ENCODE measurements at places on chromosomes 4 and X.

DNA sequence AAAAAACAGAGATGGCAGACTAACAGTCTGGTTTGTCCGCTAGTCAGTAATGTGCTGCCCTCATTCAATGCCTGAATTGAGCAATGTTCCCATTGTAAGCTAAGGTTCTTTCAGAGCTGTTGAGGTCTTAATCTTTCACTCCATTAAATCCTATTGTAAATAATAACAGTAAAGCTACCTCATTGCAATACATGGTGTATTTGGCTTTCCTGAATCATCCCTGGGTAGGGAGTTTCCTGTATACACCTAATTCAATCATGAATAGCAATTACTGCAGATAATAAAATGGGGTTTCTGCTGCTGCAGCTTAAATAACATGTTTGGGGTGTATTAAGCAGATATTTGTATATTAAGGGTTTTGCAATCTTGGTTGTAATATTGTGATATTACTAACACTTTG, 1100.2 kb upstream of the INTU start:
- no peak for DNase-seq

GRCh38 chr4:67632492-67632891, 68.5 kb downstream of the UBA6 start:
- no peak for DNase-seq

DNA sequence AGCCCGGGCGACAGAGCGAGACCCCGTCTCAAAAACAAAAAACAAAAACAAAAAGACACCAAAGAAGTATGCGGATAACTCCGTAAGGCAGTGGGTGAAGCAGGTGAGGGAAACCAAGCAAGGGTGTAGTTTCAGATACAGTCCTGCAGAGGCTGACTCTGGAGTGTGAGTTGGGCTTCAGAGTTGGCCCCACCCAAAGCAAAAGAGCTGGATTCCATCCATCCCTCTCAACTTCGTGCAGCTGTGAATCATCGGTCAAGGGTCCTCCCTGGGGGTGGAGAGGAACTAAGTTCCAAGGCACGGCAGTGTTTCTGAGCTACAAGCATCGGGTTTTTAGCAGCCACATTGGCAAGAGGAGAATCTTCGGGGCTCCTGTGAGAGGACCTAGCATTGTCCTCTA, 43.9 kb upstream of the FAM9A start:
- no peak for DNase-seq

DNA sequence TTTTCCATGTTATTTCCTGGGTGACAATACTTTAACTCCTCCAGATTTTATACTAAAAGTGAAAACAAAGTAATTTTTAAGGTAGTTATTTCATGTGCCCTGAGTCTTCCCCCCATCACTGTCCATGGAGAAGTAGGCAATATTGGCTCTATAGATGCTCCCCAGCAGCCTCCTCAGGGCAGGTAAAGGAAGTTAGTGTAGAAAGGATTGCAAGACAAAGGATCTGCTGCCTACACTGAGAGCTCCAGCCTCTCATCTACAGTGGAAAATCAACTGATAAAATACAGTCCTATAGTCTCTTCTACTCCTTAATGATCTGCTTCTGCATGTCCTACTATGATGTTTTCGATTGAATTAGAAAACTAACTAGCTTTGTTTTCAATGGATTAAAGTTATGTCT, 8.5 kb downstream of the POU3F4 start:
- no peak for DNase-seq

GRCh38 chr4:6362896-6363295, 93.2 kb downstream of the WFS1 start:
- DNase-seq = no peak

- DNase-seq = no peak
These were observed 75.6 kb downstream of the REPS2 start for GRCh38 chrX:17021851-17022604.

DNA sequence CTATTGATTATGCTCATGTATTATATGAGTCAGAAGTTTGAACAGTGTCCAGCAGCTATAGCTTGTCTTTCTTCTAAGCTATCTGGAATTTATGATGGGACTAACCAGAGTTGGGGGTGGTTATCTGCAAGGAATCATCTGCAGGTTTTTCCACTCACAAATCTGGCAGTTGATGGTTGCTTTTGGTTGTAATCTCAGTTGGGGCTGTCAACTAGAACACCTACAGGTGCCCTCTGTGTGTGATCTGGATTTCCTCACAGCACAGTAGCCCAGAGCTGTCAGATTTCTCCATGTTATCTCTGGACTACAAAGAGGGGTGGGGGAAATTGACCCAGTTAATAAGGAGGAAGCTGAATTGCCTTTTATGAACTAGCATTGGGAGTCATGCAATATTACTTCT, 51.4 kb upstream of the MAP9 start:
- DNase-seq = no peak

DNA sequence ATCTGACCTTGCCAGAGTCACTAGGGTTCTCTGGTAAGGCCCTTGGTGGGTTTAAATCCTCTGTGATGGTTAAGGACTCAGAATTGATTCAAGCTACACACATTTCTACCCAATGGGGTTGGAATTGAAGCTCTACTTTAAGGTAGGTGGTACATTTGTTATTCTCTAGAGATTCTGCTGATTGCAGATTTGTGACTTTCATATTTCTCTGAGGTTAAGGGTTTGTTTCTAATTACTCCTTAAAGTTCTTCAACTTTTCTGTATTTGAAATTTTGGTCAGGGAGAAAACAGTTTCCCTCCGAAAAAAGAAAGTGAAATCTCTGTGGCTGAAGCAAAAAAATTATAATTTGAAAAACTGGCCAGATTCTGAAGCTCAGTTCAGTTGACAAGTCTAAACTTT, 25.8 kb upstream of the USP46 start:
- DNase-seq = no peak

GRCh38 chrX:85992811-85993229, 54.5 kb downstream of the CHM start:
- DNase-seq = no peak

DNA sequence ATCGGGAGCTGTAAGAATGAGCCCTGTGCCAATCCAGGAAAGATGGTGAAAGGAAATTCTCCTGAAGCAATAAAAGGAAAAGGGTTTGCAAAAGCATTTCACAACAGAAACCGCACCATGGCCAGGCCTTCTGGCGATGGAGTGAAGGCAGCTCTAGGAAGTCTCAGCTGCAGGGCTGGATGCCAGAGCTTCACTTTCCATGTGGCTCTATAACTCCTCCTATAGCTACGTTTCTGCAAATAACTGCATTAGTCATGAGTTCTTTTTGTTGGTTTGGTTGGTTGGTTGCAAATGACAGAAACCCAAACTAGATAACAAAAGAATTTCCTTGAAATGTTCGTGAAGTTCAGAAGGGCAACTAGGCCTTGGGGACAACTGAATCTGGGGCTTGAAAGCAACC, 84.6 kb downstream of the RELL1 start:
- no peak for DNase-seq

GRCh38 chrX:109889289-109890006, 113.5 kb upstream of the TMEM164 start:
- DNase-seq = no peak

DNA sequence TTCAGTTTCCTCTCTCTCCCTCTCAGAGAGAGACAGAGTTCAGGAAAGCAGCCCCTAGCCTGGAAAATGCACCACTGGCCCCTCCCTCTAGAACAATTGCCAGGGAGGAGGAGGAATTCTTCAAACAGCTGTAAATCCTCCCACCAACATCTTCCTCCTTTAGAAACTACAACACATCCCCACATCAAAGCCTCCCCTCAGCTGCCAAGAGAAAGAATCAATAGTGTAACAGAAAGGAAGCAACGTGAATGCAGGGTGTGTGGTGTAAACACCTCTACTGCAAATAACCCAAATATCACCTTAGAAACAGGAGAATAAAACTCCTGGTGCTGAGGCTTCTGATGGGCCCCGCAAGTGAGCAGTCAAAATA, 249.9 kb upstream of the GATB start:
- DNase-seq = no peak

- DNase-seq = no peak
These were observed 241.7 kb upstream of the BMP3 start for GRCh38 chr4:80788798-80789197.

GRCh38 chr4:81486502-81486901, 14.8 kb upstream of the RASGEF1B start:
- no peak for DNase-seq

- DNase-seq = no peak
These were observed 213.8 kb upstream of the PACRGL start for GRCh38 chr4:20486433-20486832.

GRCh38 chr4:2482693-2483092, 13.8 kb downstream of the RNF4 start:
- peak; percentile 70 for DNase-seq

DNA sequence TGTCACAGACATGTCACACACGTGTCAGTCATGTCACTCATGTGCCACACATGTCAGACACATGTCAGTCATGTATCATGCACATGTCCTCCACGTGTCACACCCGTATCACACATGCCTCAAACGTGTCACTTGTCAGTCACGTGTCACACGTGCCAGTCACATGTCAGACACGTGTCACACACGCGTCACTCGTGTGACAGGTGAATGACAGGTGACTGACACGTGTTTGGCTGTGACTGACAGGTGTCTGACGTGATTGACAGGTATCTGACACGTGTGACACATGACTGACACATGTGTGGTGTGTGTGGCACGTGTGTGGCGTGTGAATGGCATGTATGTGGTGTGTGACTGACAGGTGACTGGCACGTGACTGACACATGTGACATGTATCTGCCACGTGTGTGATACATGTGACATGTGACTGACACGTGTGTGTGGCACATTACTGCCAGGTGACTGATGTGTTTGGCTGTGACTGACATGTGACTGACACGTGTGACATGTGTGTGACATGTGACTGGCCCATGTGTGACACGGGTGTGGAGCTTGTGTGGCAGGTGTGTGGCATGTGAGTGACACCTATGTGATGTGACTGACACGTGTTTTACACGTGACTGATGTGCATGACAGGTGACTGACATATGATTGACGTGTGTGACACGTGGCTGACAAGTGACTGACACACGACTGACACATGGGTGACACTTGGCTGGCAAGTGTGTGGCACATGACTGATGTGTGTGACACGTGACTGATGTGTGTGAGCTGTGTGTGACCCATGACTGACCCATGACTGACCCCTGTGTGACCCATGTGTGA, 90.7 kb upstream of the GPC3 start:
- DNase-seq = no peak

DNA sequence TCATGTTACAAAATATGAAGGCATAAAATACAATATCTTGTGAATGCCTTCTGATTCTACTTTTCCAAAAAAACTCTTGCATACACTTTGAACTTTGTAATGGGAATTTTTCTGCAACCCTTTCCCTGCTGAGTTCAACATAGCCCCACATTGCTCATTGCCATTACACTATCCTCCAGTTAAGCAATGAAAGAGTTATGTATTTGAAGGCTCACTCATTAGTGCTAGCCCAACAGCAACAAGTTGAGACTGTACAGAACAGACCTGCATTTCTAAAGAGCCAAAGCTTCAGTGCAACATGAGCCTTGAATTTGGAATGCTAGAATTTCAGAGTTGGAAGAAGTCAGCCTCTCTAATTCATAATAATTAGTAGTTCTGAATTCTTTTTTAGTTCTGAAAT, 44.4 kb upstream of the STAG2 start:
- DNase-seq = no peak

DNA sequence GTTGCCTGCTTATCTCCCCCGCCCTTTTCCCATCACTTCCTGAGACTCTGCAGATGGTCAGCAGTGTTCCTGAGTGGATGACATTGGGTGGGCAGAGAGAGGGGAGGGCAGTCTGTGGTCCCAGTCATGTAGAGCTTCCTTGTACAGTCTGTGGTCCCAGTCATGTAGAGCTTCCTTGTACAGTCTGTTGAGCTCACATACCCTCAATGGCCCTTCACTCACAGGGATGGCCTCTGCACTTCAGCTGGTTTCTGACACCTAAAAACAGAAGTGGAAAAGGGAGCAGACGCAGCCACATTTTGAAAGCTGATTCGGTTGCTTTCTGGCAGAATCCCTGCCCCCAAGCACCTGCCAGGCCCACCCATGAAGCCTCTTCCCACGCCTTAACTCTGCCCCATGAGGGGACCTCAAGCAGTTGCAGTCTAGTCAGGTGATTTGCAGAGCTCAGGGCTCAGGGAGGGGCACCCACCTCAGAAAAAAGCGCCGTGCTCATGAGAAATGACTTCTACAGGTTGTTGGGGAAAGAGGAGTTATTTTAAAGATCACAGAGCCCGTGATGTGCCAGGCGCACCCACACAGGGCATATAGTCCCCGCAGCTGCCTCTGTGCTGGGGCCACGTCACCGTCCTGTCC, 3.6 kb upstream of the TMEM271 start:
- no peak for DNase-seq

DNA sequence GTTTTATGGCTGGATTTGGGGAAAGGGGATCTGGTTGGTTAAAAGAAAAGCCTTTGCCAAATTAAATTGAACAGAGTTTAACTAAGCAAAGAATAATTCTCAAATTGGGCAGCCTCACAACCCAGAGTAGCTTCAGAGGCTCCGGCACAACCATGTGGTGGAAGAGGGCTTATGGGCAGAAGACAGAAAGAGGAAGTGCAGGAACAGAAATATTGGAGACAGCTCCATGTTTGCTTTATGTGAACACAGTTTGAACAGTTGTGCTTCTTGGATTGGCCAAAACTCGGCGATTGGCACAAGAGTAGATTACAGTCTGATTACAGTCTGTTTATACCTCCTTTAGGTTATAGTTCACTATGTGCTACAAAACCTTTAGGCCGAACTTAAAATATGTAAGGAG, 562.7 kb downstream of the TRIML1 start:
- DNase-seq = no peak

- DNase-seq = no peak
These were observed 98.9 kb downstream of the ARHGAP6 start for GRCh38 chrX:11566789-11567188.

DNA sequence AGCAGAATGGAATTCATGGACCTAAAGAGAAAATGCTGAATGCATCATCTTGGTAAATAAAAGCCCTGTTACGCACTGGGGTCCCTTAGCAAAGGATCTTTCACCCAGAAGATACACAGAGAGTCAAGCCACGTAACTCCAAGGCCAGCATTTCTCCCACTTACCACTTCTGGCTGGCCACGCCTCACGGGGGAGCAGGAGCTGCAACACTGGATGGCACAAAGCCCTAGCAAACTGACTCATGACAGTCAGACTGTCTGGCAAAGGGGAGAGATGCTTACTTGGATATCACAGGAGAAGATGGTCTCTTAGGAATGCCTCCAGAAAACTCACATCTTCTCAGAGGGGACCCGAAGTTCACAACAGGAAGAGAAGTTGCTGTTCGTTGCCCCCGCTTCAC, 51.4 kb upstream of the BCLAF3 start:
- no peak for DNase-seq

GRCh38 chrX:71515038-71515396, 17.9 kb upstream of the OGT start:
- DNase-seq = no peak

DNA sequence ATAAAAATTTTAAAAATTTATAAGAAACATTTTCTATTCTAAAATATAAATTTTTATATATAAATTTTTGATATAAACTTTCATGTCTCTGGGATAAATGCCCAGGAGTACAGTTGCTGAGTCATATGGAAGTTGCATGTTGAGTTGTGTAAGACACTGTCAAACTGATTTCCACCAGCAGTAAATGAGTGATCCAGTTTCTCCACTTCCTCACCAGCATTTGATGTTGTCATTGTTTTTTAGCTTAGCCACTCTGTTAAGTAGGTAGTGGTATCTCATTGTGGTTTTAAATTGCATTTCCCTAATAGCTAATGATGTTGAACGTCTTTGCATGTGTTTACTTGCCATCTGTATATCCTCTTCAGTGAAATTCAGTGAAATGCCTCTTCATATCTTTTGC, 66.5 kb downstream of the MAMLD1 start:
- no peak for DNase-seq

- no peak for DNase-seq
These were observed 396.4 kb upstream of the TRAM1L1 start for GRCh38 chr4:117481742-117482141.

Measured in cerebellum (tissue), 4 donors.